ENCODE measurements at places on chromosomes 5 and 9.

GRCh38 chr9:131616983-131617604, 71.8 kb downstream of the PRRT1B start:
- DNase-seq, result no peak

- DNase-seq, result peak; percentile 61
Measured at GRCh38 chr5:150783422-150783928, 4.9 kb downstream of the SMIM3 start.

DNA sequence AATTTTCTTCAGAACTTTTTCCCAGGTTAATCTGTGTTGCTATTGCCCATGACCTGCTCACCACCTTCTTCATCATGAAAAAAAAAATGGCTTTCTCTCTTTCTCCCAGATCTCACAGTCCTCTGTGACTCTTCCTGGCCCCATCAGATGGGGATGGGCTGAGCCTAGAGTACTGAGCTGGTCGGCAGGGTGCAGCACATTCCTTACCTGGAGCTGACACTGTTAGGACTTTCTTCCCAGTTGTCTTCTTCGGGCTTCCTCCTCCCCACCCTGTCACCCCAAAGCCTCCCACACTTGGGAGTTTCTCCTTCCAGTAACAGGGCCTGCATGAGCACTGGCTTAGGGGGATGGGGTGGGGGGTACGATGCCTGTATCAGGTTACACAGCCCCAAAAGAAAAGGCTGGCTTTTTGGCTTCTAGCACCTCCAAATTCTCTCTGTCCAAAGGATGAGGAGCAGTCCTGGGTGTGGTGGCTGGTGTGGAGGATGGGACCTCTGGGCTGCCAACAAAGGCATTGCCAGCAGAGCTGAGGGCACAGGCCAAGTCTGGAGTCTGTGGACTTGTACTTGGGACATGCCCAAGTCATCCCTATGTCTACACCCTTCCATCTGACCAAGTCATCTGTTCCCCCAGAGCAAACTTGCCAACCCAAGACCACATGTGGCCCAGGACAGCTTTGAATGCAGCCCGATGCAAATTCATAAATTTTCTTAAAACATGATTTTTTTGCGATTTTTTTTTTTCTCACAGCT, 68.0 kb upstream of the HSPA9 start:
- no peak for DNase-seq

- no peak for DNase-seq
Measured at GRCh38 chr5:144832416-144832815, 661.7 kb downstream of the KCTD16 start.

- no peak for DNase-seq
Measured at GRCh38 chr5:133827011-133827410, 141.4 kb downstream of the C5orf15 start.

DNA sequence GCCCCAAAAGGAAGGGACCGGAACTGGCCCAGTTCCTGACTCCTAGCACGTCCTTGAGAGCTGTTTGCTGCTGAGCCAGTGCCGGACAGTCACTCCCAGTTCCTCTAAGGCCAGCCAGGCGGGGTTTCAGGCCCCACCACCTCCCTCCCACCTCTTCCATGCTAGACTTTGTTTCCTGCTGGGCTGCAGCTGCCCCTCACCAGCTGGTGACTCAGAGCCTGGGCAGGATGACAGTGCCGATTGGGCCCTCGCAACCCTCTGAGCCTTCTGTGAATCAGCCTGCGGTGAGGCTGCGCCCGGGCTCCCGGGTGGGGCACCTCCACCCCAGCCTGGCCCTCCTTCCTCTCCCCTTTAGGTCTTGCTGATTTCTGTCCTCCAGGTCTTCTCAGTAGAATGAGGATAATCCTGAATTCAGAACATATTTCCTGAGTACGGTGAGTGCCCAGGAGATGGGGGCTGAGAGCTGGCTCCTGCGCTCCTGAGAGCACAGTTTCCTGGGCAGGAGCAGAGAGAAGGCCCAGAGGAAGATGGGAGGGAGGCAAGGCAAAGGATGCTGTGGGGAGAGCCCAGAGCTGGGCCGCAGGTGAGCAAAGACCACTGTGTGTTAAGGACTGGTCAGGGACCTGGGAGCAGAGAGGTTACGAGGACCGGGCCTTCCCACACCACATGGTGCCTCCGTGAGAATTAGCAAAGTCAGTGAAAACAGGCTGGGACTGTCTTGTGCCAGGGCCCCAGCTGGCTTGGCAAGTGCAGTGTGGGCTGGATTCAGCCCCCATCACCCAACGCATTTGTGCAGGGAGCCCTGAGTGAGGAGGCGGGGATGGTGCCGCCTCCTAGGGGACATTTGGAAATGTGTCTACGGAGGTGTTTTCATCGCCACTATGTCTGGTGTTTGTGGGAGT, 32.9 kb upstream of the STXBP1 start:
- peak; percentile 69 for DNase-seq

DNA sequence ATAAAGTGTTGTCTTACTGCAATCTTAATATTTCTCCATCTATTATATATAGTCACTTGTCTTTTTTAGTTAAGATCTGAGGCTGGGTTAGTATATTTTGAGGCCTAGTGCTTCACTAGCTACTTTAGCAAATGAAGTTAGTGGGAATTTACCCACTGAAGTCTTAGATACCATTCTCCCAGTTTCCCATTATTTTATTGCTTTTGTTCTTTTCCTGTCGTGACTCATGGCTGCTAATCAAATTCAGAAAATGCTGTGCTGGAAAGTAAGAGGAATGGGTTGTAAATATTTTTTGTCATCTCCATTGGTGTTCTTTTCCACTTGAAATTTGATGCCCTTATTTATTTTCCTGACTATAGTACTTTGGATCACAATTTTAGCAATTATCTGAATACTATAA, 14.2 kb downstream of the TCERG1 start:
- DNase-seq, result no peak

GRCh38 chr9:95952471-95952870, 77.0 kb downstream of the ERCC6L2 start:
- DNase-seq, result no peak

DNA sequence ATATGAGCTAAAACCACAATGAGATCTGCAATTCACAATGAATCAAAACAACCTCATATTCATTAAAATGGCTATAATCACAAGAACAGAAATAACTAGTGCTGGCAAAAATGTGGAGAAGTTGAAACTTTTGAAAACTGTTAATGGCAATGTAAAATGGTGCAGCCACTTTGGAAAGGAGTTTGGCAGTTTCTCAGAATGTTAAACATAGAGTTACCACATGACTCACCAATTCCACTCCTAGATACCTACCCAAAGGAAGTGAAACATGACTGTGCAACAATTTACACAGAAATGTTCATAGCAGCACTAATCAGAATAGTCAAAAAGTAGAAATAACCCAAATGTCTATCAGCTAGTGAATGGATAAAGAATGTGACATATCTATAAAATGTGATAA, 862.2 kb downstream of the DTWD2 start:
- no peak for DNase-seq

GRCh38 chr9:12718482-12719026, 25.4 kb downstream of the TYRP1 start:
- DNase-seq, result no peak

- no peak for DNase-seq
Measured at GRCh38 chr9:70257502-70257901, 1.3 kb upstream of the SMC5 start.

DNA sequence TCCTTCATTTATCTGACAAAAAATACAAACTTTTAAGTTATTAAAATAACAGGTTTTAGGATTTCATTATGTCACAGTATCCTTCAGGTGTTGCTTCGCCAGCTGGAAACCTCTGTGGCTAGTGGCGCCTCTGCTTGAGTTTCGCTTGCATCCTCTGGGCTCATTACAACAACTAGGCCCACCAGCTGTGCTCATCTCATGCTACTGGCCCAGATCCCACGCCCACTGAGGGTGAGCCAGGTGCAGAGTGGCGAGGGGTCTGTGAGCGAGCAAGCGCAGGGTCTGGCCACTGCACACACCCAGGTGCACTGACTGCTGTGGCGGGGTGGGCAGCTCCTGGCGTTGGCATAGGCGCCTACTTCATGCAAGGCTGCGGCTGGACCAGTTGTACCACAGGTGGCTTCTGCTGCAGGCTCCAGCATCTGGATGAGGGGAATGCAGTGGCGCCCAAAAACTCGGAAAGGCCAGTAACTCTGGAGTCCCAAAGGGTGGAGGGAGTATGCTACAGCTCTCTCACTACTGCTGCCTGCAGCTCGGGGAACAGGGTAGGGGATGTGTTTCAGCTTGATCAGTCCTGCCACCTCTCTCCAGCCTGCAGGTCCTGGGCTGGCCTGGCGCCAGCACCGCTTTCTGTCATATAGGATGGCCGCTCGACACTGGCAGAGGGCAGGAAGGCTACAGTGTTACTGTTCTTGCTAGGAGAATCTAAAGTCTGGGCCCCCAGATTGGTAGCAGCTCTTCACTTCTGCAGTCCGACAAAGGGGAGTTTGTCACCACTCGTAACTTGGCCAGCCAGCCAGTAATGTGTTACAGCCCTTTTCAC, 452.1 kb downstream of the TUSC1 start:
- DNase-seq, result no peak

DNA sequence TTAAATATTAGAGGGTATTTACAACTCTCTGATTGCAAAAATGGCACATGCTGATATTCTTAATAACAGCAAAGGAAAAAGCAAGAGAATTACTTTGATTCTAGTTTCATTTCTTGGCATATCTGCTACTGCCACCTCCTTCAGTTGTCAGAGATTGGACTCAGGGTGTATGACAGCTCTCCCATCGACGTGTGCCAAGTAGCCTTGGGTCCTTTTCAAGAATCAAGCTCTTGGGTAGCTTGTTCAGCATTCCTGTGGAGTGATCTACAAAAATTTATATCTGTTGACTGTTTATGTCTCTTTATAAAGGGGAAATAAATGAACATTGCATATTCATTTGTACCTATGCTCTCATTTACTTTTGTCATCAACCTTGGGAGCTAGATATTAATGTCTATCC, 315.6 kb downstream of the PRR16 start:
- no peak for DNase-seq

GRCh38 chr5:163445345-163445744, 8.0 kb downstream of the CCNG1 start:
- DNase-seq, result no peak

- no peak for DNase-seq
Measured at GRCh38 chr9:131776473-131776872, 36.6 kb upstream of the RAPGEF1 start.

- DNase-seq, result no peak
Measured at GRCh38 chr9:137158625-137159024, 11.2 kb downstream of the LRRC26 start.

DNA sequence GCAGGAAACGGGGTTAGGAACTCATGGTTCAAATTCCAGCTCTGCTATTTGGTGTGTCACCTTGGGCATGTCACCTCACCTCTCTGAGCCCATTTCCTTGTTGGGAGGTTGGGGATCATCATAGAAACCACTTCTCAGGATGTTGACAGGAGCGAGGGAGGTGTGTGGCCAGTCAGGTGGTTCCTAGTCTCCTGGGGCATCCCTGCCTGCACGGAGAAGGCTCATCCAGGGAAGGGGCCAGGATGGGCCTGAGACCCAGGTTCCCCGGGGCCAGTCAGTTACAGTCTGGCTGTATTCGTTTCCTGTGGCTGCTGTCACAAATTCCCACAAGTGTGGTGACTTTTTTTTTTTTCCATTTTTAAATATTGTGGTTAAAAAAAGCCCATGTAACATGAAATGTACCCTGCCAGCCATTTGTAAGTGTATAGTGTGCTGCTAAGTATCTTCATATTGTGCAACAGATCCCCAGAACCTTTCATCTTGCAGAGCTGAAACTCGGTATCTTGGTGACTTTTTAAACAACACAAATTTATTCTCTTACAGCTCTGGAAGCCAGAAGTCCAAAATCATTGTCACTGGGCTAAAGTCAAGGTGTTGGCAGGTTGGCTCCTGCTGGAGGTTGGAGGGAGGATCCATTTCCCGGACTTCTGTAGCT, 78.7 kb upstream of the UNC5A start:
- no peak for DNase-seq

- no peak for DNase-seq
Measured at GRCh38 chr9:2024888-2025782, 10.0 kb downstream of the SMARCA2 start.

- DNase-seq, result no peak
Measured at GRCh38 chr5:91599863-91600262, 216.7 kb upstream of the ARRDC3 start.
